Heart right ventricle (tissue), 16 donors: ENCODE measurements at places on chromosomes 6 and 20.
A peak's percentile ranks its signal among the peaks of the same experiment; 100 is the strongest.

GRCh38 chr6:37077905-37078296, 72.4 kb downstream of the FGD2 start:
- peak overlapping the region; percentile 49 for H3K27ac ChIP-seq
- H3K36me3 ChIP-seq: no peaks in the 10 kb centered on the region
- peaks cover under 1% of the 10 kb centered on the region for H3K4me1 ChIP-seq
- no peak overlapping the region for H3K4me3 ChIP-seq
- peak; percentile 70 for DNase-seq

- DNase-seq: no peak
- no peak overlapping the region for H3K4me3 ChIP-seq
- H3K27me3 ChIP-seq: no peaks in the 10 kb centered on the region
These were observed 102.5 kb upstream of the ASF1A start for GRCh38 chr6:118791499-118791898.

DNA sequence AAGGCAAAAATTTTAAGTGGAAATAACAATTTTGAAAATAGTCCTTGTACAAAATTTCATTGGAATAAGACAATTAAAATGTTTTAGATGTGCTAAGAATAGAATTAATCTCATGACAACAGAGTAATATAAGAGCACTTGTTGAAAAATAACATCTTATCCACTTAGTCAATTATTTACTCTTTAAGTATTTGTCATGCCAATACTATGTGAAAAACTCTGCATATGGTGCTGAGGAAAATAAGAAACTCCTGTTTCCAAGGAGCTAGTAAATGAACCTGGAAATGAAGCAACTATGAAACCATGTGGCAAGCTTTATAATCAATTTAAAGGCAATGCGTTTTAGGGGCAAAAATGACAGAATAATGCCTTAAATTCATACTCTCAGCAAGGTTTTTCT, 42.7 kb upstream of the HCRTR2 start:
- H3K4me1 ChIP-seq: no peaks in the 10 kb centered on the region
- DNase-seq: no peak
- H3K36me3 ChIP-seq: no peaks in the 10 kb centered on the region
- no peaks in the 10 kb centered on the region for H3K27me3 ChIP-seq

DNA sequence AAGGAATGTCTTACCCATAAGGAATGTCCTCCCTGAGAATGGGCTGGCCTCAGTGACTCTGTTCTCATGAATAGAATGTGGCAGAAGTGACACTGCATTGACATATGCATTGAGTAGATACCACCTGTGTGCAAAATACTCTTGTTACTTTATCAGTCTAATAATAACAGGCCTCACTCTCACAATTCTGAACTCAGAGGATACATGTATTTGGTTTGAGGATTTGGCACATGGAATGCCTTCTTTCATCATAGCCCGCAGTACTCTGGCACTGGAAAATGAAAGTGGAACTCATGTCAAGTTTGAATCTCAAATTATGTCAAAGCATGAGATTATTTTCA, 52.9 kb upstream of the PLCB4 start:
- no peaks in the 10 kb centered on the region for H3K27me3 ChIP-seq
- H3K4me1 ChIP-seq: no peaks in the 10 kb centered on the region
- no peak overlapping the region for H3K27ac ChIP-seq
- H3K36me3 ChIP-seq: no peaks in the 10 kb centered on the region

DNA sequence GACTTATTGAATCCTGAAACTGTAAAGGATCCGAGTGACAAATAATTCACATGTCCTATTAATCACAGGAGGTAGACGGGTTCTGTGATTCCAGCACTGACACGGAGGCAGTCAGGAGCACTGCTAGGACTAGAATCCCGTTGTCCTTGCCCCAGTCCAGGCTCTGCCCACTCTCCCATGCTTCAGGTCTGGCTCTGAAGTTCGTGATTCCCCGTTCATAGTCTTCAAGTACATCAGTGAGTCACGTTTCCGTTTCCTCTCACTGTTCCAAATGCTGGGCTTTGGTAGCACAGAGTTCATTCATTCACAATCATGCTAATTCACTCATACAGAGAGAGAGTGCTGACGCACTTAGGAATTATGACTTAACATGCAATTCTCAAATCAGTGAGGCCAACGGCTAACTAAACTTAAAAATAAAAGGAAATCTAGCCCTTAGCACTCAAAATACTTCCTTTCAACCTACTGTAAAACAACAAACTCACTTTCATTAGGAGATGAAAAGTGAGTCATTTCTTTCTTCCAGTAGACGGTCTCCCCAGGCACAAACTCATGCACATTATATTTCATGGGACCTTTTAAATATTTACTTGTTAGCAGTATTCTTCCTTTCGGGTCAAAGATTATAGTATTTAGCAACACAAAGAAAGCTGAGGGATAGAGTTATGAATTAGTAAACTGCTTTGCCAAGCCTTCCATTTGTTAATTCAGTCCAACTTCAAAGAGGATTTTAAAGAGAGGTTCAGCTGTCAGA, 94.0 kb upstream of the NHSL1 start:
- peaks cover 9% of the 10 kb centered on the region for H3K4me1 ChIP-seq
- peak; percentile 77 for DNase-seq
- H3K27me3 ChIP-seq: no peaks in the 10 kb centered on the region

DNA sequence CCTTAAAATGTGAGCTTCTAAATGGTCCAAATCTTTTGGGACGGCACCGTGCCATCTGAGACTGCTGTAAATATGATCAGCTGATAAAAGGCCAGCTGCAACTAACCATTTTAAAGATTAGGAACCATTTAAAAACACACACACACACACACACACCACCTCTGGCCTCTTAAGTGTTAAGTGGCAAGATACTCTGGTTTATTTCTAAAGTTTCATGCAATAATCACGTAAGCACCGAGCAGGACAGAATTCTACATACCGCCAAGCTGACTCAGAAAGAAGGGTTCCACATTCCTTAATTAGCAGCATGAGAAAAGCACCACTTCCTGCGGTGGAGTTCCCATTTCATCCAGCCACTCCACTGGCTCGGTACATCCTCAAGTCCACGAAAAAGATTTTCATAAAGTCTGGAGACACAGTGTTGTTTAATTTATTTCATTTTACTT, 17.8 kb upstream of the ZNF217 start:
- DNase-seq: peak; percentile 29
- no peaks in the 10 kb centered on the region for H3K4me1 ChIP-seq
- H3K27me3 ChIP-seq: no peaks in the 10 kb centered on the region
- no peak overlapping the region for H3K27ac ChIP-seq
- no peak overlapping the region for H3K4me3 ChIP-seq
